ENCODE measurements at places on chromosomes 16 and 17. TPM values are rescaled to one million over a fixed set of nuclear protein-coding genes. Genes with fewer than 3 reads are reported as not detected.

The AIPL1 gene
- not detected for total RNA-seq

The ZFPM1 gene
- total RNA-seq = 24.2 TPM

The SLC47A2 gene
- not detected for total RNA-seq

The MT1H gene
- not detected for total RNA-seq

The CNGB1 gene
- not detected for total RNA-seq

The TBC1D3K gene
- total RNA-seq = not detected
